ENCODE measurements at places on chromosomes 3 and 15. TPM values are rescaled to one million over a fixed set of nuclear protein-coding genes. Genes with fewer than 3 reads are reported as not detected.

- DNase-seq: no peak
Measured at GRCh38 chr15:32029409-32029861, 880 bp upstream of the CHRNA7 start.

NR1I2 gene
- total RNA-seq: not detected

DNA sequence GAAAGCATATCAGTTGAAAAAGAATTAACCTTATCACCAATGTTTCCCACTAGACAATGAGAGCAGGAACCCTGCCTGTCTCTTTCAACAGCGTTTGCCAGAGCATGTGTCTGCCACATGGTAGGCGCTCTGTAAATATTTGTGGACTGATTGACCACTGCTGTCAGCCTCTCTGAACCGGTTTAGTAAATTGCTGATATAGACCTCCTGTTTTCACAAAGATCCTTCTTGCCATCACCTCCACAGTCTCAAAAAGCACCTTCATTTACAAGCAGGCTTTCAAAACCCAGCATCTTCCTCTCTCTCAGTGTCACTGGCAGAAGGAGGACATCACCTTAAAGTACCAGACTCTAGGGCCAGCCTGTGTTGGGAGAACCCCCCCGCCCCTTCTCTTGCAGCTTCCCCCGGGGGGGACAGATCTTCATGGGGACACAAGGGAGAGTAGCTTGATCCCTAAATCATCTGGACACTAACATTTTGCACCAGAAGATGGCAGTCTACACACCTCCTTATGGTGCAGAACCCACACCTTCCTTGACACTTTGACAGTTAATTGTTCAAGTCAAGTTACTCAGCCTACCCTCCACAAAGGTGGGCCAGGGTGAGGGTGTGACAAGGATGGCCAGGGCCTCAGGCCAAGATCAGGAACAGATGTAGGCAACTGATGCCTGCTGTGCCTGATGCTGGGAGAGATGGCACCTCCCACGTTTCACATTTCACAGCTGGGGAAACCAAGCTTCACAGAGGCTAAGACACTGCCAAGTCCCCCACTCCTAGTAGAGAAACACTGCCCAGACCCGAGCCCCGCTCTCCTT is 37.8 kb upstream of the USP3 start:
- DNase-seq: peak; percentile 66

- no peak for DNase-seq
Measured at GRCh38 chr15:99407716-99408115, 156.4 kb downstream of the LRRC28 start.

DNA sequence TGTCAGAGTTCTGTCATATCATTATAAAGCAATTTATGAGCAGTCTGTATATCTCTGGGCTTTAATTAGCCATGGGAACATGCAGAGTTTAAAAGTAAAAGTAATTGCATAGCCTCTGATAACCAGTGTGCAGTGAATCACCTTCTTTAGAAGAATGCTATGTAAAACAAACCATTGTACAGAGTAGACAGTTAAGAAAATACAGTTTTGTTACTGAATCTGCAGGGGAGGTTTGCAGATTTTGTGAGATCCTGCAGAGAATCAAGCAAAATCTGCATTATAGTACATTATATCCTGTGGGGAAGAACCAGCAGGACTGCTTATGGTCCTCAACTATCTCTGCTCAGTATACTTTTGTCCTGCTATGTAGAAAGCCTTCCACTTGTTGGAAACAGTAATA is 396.2 kb upstream of the NAALADL2 start:
- DNase-seq: no peak

- no peak for DNase-seq
Measured at GRCh38 chr3:49269443-49270155, 7.4 kb downstream of the C3orf62 start.

GRCh38 chr3:117261983-117262421 is 552.4 kb downstream of the TUSC7 start:
- no peak for DNase-seq

DNA sequence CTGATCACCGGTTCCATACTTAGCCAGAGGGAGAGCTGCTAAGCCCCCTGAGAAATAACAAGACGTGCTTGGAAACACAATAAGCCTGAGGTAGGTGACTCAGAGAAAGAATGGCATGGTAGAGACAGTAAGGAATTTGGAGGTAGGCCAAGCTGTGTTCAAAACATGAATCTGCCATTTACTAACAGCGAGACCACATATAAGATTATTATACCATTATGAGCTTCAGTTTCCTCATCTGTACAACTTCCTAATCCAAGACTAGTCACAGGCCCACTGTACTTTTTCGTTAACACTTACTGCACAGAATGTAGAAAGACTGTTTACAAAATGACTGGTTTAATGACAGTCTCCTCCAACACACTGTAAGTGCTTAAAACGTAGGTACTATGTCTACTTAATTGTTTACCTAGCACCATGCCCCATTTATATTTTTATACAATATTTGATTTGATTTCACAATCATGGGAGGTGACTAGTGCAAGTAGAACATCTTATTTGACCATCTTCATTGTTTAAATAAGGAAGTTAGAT is 25.7 kb downstream of the ATOSA start:
- DNase-seq: peak; percentile 92

GPR160 gene
- 0.24 TPM for total RNA-seq

IRAK2 gene
- 10.7 TPM for total RNA-seq

- no peak for DNase-seq
Measured at GRCh38 chr3:156533205-156533604, 21.7 kb downstream of the SSR3 start.

GRCh38 chr3:187006864-187007630 is 76.7 kb downstream of the ST6GAL1 start:
- no peak for DNase-seq

DNA sequence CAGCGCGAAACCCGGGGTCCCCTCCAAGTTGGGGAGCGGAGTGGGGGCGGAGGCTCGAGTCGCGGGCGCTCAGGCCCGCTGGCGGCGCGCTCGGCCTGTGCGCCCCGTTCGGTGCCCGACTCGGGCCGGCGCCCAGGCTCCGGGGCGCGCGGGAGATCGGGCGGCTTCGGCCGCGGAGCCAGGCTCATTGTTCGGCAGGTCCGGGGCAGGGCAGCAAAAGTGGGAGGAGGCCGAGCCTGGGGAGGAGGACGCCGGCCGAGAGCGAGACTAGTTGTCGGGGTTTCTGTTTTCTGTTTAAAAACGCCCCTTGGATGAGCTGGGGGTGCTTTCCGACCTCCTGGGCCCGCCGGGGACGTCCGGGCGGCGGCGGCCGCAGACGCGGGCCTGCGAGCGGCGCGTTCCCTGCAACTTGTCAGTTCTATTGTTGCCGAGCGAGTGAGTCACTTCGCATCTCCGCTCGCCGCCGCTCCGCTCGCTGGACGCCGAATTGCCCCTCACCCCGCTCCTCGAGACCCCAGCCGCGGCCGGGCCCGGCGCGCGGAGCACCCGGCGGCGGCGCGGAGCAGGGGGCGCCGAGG is 676 bp downstream of the TCF12 start:
- peak; percentile 71 for DNase-seq

ADAMTS7 gene
- total RNA-seq: 9.7 TPM

- no peak for DNase-seq
Measured at GRCh38 chr3:102132370-102132769, 283.1 kb downstream of the NFKBIZ start.

DNASE1L3 gene
- not detected for total RNA-seq

GRCh38 chr15:92277776-92278175 is 115.9 kb upstream of the ST8SIA2 start:
- DNase-seq: peak; percentile 69

GRCh38 chr15:39966521-39966920 is 32.6 kb downstream of the EIF2AK4 start:
- DNase-seq: no peak

DNA sequence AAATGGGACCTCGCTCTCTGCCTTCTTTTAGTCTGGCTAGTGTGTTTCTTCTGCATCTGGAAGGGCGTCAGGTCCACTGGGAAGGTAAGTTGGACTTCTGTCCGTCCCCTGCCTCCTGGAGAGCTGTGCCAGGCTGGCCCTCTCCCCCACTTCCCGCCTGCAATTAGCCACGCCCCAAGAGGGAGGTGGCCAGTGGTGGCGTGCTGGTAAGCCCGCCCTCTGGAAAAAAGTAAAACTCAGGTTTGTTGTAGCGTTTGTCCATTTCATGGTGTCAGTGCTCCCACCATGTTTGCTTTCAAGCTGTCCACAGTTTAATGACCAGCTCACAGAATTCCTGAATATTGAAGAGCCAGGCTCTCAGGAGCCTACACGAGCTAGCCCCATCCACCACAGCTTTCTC is 55.6 kb downstream of the SLC6A6 start:
- DNase-seq: no peak

PRR20G gene
- not detected for total RNA-seq

DNA sequence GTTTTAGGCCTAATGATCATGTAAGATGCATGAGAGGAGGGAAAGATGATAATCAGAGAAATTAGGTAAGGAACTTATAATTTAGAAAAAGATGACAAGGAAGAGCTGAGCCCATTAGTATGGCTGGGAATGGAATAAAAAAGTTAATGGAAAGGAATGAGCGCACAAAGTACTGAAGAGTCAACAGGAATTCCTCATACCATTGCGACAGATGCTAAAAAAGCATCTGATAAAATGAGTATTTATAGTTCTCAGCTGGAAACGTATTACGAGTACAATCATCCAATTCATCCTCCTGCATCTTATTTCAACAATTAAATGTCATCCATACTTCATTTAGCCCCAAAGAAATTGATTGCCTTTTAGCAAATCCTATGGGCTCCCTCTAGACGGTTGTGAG is 58.9 kb downstream of the TMCC1 start:
- no peak for DNase-seq

DNA sequence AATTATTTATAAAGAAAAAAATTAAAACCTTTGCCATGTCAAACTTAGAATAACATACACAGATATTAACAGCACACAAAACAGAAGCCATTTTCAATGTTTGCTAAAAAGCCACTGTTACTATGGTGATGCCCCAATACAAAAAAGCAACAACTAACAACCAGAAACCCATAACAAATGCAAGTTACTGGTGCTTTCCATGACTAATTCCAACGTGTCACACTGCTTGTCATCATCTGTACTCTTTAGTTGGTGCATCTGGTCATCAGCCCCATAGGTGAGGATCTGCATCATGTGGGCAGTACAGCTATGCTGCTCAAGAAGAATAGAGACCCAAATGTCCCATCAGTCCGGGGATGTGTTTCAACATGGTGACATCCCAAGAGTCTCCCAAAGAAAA is 52.8 kb downstream of the ATP8B4 start:
- DNase-seq: peak; percentile 74

DNA sequence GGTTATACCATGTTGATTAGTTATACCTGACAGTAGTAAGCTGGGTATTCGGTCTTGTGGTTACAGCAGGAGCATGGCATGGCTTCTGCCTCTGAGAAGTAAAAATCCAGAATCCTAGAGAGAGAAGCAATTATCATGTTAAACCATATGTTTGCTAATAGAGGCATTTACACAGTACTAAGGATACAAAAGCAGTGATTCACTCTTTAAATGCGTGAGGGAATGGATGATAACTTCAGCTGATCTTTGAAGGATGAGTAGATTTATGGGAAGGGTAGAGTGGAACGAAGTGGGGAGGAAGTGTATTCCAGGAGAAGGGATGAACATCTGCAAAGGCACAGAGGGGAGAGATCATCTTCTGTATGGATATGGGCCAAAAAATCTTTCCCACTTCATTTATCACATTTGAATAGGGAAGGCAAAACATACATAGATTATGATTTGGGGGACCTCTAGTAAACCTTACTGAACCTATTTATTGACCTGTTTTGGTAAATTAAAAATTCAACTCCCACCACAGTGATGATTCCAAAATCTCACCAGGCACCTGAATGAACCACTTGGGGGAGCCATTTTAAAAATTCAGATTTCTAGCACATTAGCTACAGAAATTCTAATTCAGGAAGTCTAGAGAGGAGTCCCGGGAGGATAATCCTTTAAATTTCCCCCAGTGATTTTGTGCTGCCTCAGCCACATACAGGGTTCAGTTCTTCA is 35.1 kb downstream of the IGSF10 start:
- peak; percentile 33 for DNase-seq

CLDND1 gene
- total RNA-seq: 181 TPM

DNA sequence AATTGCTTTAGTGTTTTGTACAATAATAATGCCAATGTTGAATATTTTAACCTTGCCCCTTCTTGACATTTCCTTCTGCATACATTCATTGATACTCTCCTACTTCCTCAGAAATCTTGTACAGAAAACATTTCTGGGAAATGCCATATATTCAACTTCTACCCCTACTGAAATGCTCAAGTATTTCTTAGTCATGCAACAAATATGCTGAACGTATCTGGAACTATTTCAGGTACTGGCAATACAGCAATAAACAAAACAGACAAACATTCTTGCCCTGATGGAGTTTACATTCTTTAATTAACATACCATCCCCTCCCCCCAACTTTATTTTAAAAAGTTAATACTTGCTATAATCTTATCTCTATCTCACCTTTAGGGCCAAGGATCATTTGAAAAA is 147.2 kb downstream of the STAG1 start:
- DNase-seq: peak; percentile 14

FBXO40 gene
- under 0.01 TPM for total RNA-seq

- no peak for DNase-seq
Measured at GRCh38 chr3:157738441-157738840, 235.2 kb upstream of the VEPH1 start.

GRCh38 chr3:10074666-10075065 is 33.4 kb downstream of the FANCD2OS start:
- DNase-seq: no peak

ARHGEF26 gene
- total RNA-seq: 3.3 TPM

GRCh38 chr3:159902546-159903314 is 85.9 kb upstream of the IL12A start:
- DNase-seq: no peak

DNA sequence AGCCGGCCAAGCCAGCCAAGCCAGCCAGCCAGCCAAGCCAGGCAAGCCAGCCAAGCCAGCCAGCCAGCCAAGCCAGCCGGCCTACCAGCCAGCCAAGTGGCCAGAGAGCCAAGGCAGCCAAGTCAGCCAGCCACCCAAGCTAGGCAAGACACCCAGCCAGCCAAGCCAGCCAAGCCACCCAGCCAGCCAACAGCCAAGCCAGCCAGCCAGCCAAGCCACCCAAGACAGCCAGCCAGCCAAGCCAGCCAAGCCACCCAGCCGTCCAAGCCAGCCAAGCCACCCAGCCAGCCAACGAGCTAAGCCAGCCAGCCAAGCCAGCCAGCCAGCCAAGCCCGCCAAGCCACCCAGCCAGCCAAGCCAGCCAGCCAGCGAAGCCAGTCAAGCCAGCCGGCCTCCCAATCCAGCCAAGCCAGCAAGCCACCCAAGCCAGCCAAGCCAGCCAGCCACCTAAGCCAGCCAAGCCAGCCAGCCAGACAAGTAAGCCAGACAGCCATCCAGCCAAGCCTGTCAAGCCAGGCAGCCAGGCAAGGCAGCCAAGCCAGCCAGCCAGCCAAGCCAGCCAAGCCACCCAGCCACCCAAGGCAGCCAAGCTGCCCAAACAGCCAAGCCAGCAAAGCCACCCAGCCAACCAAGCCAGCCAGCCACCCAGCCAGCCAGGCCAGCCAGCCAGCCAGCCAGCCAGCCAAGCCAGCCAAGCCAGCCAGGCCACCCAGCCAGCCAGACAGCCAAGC is 200.5 kb downstream of the GOLGA6L6 start:
- peak; percentile 38 for DNase-seq

DNA sequence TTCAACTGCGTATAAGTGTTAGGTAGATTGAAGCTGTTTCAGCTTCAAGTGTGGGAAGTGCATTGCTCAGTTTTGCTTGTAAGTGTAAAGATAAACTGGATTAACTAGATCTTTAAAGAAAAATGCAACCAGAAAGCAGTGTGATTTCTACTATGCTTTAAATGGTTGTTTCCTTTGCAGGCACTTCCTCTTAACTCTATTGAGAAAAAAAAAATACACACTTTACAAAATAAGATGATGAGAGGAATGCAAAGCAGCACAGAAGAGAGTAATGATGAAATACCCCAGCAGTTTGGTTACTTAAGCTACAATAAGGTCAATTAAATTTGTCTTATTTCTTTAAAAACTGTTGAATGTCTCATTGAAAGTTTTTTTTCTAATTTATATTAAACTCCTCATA is 40.8 kb downstream of the DPH6 start:
- DNase-seq: no peak
